ENCODE measurements at places on chromosomes 5 and 9.

- peak; percentile 22 for DNase-seq
Observed at GRCh38 chr5:144125163-144125726, 45.2 kb downstream of the YIPF5 start.

GRCh38 chr9:121455527-121456239, 44.0 kb downstream of the GGTA1 start:
- no peak for DNase-seq

GRCh38 chr5:96565582-96566265, 96.5 kb upstream of the CAST start:
- peak; percentile 91 for DNase-seq

GRCh38 chr5:125244531-125244930, 498.1 kb upstream of the ZNF608 start:
- DNase-seq, result no peak

DNA sequence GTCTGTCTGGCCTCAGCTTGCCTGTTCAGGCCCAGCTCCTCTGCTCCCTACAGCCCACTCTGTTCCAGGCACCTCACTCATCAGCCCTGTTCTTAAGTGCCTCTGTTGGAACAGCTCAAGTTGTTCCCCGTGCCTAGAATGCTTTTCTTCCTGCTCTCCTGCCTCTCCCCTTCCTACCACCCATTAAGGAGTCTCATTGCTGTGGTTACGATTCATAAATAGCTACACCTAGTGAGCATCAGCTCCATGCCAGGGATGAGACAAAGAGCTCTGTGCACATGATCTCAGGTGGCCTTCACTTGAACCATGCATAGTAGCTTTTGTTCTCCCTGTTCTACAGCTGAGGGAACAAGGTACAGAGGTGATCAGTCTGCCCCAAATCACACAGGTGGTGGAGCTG, 54.3 kb downstream of the PSD2 start:
- DNase-seq, result no peak

All from HFFc6 (cell line).